ENCODE measurements at places on chromosomes 1 and 21.

DNA sequence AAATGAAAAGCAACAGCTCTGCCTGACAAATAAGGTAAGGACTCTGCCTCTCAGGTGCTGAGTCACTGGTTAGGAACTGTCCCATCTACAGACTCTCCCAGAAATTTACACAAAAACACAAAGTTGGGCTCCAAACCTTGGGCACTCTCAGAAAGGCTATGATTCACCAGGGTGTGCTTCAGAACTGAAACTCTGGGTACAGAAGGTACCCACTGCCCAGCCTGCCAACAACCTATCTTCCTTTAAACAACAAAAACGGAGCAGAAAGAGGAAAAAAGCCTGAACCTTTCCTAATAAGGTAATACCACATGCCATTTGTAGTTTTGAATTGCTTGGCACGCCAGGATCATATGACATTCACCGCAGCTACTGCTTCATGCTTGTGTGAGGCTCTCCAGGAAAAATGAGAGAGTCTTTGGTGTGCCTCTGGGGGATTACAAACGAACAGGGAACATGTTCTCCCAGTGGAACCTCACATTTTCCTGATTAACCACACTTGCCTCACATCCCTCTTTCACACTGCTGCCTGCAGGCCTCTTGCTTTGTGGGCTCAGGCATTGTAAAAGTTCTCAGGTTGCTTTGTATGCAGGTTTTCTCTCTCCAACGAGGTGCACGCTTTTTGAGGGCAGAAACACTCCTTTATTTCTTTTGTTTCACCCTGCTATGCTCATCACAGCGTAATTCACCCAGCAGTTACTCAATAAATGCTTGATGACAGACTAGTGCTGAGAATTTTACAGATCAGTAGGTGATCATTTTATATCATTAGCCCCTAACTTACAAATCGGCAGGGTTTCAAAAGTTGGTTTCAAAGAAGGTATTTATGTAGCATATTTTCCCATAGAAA lies 65.1 kb downstream of the GADD45A start:
- DNase-seq = no peak

- no peak for DNase-seq
Observed at GRCh38 chr1:32393136-32393535, 1.1 kb downstream of the BSDC1 start.

GRCh38 chr1:220243947-220244346 lies 28.3 kb downstream of the RAB3GAP2 start:
- DNase-seq = no peak

GRCh38 chr1:92051948-92052347 lies 22.2 kb downstream of the EPHX4 start:
- no peak for DNase-seq

DNA sequence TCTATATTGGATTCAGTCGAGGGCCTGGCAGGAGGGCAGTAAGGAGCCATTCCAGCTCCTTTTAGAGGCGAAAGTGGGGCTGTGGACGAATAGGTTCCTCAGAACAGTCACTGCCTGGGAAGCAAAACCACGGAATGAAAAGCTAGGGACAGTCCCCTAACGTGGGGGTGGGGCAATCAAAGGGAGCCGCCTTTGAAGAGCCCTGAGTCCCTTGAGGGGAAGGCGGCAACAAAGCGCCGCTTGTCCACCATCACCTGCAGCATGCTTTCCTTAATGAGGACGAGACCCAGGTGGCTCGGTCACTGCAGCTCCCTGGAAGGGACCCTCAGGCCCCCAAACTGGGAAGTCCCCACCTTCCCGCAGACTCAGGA lies 184.7 kb downstream of the ETS2 start:
- DNase-seq = no peak

DNA sequence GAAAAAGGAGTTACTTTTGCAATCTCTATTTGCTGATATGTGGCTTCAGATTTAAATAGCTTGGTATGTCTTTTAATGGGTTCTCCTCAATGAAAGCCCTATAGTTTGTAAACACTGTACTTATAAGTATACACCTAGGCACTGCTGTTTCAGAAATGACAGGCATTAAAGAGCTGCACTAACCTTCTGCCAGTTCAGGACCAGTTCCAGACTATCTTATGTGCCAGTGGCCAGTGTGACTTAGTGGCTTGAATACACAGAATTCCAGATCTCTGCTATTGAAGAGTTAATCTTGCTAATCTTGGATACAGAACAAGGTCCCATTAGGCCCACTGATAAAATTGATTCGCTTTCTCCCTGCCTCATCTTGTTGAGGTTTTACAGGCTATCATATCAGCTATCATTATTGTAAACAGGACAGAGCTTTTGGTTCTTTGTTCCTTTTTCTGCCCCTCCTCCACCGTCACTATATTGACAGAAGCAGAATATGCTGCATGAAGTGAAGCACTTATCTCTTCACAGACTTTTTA lies 337.5 kb downstream of the LRRIQ3 start:
- no peak for DNase-seq

DNA sequence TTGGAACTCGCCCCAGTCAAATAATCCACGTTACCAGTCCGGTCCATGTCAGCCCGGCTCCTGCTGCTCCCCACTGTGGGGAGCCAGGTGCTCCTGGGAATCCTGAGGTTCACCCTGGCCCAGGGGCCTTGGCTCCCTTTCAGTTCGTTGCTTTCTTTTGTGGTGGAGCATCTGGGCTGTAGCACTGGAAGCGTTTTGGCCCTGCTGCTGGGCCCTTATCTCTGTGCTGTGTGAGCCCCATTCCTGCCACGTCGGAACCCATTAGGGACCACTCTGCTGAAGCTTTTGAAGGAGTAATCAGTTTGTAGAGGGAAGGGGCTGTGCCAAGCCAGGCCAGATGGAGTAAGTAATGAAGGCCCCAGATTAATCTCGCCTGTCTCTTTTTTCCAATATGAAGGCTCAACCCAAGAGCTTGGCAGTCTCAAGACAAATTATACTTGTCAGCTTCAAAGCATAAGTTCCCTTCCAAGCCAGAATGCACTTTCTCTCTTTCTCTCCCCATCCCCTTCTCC lies 82.3 kb downstream of the PGM1 start:
- peak; percentile 95 for DNase-seq

DNA sequence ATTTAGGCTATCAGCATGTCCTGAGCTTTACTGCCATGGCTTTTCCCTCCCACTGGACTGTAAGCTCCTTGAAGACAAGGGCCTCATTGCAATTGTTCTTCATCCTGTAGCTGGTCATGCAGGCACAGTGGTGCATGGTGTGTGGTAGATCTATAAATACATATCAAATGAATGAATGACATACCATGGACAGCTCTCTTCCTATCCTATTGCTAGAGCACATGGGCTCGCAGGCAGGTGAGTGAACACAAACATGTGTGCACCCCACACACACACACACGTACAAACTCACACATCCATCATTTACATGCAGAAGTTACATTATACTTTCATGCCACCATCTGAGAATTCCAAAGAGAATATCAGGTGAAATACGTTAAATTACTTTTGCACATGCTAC lies 172.9 kb upstream of the RUNX1 start:
- DNase-seq = no peak

DNA sequence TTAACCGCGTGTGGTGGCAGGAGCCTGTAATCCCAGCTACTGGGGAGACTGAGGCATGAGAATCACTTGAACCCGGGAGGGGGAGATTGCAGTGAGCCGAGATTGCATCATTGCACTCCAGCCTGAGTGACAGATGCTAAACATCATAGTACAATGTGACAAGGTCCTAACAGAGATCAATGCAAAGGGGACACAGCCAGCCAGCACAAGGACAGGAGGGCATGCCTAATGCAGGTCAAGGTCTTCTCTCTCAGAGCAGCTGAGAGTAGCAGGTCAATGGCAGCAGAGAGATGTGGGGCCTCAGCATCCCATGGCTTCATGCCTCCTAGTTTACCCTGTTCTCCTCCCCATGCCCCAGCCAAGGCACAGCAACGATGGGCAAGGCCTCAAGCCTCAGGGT lies 3.0 kb upstream of the SMIM11 start:
- DNase-seq = no peak
